ENCODE measurements at places on chromosomes 7 and 10. TPM values are rescaled to one million over a fixed set of nuclear protein-coding genes. Genes with fewer than 3 reads are reported as not detected.
A peak's percentile ranks its signal among the peaks of the same experiment; 100 is the strongest.

MINDY3 gene
- 10.8 TPM for total RNA-seq

LMOD2 gene
- total RNA-seq: not detected

TLX1 gene
- total RNA-seq: not detected

TYSND1 gene
- 33.5 TPM for total RNA-seq

FAM25A gene
- total RNA-seq: 11.4 TPM

TMEM176B gene
- total RNA-seq: 2.3 TPM

PRPS1L1 gene
- not detected for total RNA-seq

ZFAND4 gene
- total RNA-seq: 4.4 TPM

CTAGE15 gene
- total RNA-seq: 0.20 TPM

SPDYE17 gene
- not detected for total RNA-seq

HYAL4 gene
- total RNA-seq: not detected

GRCh38 chr7:131040467-131040932 is 287.2 kb upstream of the MKLN1 start:
- peak; percentile 77 for DNase-seq

DNA sequence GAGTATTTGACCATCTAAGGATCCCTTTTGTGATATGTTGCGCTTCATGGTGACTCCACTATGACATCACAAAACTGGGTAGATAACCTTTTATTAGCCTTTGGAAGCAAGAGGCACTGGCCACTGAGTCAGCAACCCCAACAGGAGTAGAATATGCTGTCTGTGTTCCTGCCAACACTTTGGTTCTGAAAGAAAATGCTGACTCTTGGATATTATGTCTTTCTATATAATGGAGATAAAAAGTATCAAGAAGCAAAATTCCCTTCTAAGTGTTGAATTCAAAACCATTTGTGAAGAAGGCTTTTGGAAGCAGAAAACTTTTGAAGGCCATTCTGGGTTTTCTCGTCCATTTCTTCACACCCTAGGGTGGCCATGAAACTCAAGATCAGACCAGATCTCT is 346.2 kb upstream of the LRGUK start:
- no peak for DNase-seq

DNA sequence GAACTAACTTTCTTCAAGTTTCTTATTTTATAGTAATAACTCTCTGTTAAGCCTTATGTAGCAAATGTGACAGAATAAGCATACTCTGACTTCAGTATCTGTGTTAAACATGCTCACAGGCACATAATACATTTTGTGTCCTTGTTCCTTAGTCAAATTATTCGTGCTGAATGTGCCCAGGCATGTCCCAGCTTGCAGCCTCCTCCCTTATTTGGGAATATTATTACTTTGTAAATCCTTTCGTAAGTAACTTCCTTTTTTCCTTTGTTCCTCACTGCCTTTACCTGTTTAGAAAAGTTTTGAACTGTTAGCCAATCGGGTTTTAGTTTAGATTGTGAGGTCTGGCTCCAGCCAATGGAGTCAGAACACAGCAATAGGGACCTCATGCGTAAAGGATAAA is 46.9 kb downstream of the GALNT11 start:
- no peak for DNase-seq

GRCh38 chr7:112145206-112145605 is 61.0 kb downstream of the DOCK4 start:
- DNase-seq: no peak

DNA sequence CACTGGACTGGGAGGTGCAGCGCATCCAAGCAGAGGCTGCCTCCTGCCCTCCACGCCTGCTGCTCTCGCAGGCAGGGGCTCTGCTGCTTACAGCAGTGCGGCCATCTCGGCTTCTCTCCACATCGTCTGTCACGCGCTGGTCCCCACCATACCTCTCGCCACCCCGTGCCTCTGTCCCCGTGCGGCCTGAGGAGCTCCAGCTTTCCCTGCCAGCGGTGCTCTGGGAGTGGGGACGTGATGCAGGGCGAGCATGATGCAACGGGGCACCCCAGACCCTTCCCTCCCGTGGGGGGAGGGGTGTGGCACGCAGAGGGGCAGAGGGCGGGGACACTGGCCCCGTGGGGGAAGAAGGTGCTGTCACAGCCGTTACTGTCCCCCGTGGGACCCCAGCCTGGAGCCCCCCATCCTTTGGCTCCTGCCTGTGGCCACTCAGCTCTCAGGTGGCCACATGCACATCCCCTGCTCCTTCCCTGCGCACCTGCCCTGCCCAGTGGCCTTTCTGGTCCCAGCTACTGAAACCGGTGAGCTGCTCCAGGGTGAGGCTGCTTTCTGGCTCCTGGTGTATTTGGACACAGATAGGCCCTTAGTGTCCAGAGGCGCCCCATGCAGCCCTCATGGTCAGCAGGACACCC is 9.0 kb downstream of the GET4 start:
- no peak for DNase-seq

DNA sequence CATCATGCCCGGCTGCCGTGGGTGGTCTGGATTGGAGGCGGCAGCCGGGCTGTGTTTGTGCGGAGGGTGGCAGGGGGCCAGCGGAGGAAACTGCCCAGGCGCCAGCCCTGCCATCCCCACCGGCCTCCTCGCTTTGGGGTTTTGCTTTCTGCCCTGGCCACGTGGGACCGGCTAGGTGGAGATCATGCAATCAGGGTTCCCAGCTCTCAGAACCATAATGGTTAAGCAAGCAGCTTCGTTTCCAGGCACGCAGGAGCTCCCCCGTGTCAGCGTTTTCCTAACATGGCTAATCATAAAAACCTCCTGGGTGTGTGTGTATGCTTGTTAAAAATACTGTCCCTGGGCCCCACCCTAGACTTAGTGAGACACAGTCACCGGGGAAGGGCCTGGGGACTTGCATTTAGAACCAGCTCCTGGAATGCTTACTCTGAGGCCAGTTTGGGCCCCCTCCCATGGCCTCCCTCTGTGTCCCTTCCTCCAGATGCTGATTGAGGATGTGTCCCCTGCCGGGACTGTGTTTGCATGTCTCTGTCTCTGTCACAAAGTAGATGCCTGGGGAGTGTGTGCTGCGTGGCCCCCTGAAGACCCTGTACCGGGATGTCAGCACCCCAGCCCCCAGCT is 119.3 kb downstream of the CUX1 start:
- no peak for DNase-seq

GRCh38 chr10:70715853-70716795 is 43.8 kb downstream of the ADAMTS14 start:
- peak; percentile 69 for DNase-seq

DNA sequence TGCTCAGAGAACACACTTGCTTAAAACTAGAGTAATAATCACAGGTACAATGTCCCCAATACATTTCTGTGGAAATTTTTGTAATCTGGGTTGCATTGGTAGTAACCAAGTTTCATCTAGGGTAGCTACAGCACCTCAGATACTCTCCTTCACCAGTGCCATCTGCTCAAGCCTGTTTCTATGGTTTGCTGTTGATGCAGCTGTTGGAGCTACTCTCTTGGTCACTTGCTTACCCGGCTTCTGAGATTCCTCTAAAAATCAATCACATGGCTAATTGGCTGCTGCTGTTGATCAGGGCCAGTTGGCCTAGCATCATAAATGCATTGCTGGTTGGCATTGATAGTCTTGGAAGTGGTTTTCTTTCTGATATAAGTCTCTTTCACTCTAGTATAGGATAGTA is 220.8 kb downstream of the BICC1 start:
- no peak for DNase-seq

- no peak for DNase-seq
Measured at GRCh38 chr10:131785121-131785460, 115.7 kb upstream of the PPP2R2D start.

- DNase-seq: peak; percentile 20
Measured at GRCh38 chr10:97333601-97334369, 744 bp downstream of the FRAT2 start.

- no peak for DNase-seq
Measured at GRCh38 chr7:133054162-133054840, 27.6 kb downstream of the CHCHD3 start.

DNA sequence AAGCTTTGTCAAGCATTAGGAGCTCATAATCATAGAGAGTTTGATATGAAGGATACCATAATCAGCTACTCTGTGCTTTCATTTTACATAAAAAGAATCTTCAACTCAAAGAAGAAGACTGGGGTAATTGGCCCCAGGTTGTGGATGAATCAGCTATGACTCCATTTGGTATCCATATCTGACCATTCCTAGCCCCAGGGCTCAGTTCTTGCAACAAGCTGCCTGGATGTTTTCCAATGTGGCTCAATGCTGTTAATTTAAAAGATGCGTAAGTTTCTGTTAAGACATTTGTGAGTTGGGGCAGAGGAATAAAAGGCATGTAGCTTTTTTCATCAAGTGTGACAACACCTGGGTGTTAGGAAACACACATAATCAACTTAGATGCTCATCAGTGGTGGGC is 951.1 kb downstream of the NRG3 start:
- DNase-seq: no peak

DNA sequence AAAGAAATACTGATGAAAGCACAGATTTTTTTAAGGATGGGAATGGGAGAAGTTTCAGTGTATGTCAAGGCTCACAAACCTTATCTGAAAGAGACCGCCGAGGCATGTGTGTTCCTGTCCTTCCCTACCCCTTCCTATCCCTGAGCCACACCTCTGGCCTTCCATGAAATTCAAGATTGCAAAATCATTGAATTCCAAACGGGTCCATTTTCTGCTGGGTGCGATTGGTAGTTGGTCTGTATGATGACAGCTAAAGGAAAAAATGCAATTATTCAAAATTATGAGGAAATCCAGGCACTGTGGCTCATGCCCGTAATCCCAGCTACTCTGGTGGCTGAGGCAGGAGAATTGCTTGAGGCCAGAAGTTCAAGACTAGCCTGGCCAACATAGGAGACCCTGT is 170.1 kb downstream of the ARHGAP12 start:
- DNase-seq: no peak

- DNase-seq: no peak
Measured at GRCh38 chr7:80372415-80372814, 139.4 kb downstream of the GNAT3 start.

DNA sequence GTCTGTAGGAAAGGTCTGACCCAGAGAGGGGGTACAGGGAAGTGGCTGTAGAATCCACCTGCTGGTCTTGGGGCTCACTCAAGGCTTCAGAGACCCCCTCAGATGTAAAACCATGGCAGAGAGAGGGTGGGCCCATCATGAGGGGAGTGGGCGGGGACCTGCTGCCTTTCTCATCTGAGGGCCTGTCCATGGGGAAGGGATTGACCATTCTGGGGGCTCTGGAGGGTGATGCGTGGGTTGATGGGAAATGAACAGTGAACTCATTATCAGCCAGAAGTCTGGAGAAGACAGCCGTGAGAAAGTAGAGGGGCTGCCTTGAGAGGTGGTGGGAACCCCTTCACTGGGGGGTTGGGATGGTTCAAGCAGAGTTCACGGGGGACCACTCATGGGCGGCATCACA is 66.8 kb downstream of the MINDY4 start:
- DNase-seq: no peak

DNA sequence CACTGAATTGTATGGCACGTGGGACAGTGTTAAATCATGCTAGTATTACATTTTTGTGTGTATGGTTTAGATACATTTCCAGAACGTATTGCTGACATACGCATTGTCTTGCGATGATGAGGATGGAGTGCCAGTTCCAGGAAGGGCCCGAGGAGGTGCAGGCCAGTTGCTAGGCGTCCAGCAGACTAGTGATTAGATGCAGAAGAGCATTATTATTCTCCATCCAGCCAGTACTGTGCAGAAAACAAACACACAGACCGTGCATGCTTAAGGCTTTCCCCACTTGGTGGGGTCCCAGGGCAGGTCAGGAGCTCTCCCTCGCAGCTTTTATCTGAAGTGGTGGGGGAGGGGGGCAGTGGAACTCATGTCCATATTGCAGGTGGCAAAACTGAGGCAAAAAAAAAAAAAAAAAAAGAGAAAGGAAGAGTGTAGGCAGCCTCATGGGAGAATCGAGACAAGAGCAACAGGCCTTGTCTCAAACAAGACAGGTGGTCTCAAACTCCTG is 189.2 kb downstream of the CAMK1D start:
- no peak for DNase-seq

GRCh38 chr7:135980665-135981180 is 3.6 kb upstream of the MTPN start:
- DNase-seq: peak; percentile 52

DNA sequence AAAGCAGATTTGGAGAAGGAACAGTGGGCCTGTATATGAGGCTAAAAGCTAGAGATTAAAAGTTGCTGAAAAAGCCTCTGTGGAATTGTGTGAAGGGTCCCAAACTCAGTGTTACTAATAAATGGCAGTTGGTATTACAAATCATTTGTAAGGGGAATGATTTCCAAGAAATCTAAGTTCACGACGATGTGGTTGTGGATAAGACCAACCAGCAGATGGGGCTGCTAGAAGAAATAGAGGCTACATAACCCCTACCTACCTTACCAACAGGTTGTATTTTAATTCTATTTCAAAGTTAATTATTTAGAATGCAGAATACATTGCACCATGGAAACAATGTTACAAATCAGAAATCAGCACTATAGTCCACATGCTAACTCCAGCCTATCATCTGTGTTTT is 377.1 kb downstream of the HPSE2 start:
- DNase-seq: no peak

DNA sequence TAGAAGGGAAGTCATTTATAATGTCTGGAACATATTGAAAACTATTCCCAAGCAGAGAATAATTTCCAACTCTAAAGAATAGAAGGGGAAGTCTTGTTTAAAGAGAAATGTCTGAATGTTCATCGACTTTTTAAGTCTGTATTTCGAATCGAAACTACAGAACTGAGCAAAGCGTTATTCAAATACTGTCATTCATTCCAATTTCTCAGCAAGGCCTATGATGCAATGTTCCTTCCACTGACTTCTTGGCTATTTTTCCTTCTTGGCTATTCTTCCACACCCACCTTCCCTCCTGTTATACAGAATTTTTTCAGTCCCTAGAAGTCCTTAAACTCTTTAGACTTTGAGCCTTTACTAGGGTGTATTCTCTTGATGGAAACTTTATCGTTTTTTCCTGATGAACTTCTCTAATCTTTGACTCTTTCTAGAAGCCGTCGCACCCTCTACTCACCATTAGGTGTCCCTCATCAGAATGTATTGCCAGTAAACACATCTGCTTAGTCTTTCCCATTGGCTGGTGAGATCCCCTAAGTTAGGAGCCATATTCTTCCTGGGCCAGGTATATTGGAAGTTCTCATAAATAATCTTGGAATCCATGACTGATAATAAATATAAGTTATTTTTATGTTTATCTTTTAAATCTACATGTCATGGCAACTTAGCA is 235.7 kb upstream of the CCDC6 start:
- no peak for DNase-seq

- no peak for DNase-seq
Measured at GRCh38 chr7:77426521-77427051, 10.4 kb upstream of the GSAP start.

DNA sequence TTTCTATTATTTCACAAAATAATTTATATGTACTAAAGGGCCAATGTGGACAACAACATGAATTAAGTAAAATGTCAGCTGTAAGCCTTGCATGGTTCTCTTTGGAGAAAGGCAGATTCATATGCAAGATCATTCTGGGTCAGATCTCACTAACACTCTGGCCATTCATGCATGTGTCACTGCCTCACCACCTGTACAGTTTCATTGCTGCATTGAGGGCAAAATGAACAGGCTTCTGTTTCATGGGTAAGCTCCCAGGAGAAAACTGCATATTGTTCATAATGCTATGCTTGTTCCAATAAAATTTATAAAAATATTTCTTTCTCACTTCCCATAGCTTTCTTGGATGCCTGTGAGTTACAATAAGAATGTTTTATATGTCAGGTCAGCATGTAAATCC is 275.2 kb downstream of the ZNF248 start:
- DNase-seq: no peak

- no peak for DNase-seq
Measured at GRCh38 chr7:756928-757560, 30.0 kb upstream of the PRKAR1B start.

All from PC-9 (cell line).